ENCODE measurements at places on chromosomes 4 and X. TPM values are rescaled to one million over a fixed set of nuclear protein-coding genes. Genes with fewer than 3 reads are reported as not detected.

DNA sequence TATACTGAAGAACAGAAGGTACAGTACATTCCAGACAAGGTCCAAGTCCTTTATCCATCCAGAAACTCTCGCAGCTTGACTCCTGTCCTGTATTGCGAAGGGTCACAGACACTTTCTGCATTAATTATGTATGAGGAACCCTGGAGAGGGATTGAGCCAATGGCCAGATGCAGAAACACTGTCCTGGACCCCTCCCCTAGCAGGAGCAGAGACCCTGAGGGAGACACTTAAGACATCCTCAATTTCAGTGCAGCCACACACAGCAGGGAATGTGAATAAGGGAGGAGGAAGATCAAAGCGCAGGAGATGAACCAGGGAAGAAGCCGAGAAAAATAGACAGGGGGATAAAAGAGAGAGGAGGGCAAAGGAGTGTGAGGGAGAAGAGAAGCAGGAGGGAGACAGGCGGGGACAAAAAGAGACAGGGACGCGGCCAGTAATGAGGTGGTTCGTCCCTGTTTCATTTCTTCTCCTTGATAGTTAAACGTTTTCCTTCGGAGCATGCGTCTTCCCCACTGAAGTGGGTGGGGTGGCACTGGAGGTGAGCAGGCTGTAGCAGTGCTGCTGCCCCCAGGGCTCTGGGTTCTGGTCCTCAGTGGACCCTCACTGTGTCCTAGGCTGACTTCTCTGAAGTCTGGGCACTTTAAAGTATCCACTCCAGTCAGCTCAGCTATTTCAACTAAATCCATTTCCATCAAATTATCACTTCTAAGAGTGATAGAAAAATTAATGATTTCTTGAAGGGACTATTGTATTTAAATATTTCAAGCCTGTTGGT, 356.4 kb upstream of the NOCT start:
- H3K4me1 ChIP-seq: no peaks in the 10 kb centered on the region
- DNase-seq: no peak
- no peak overlapping the region for H3K27ac ChIP-seq
- no peaks in the 10 kb centered on the region for H3K27me3 ChIP-seq

DNA sequence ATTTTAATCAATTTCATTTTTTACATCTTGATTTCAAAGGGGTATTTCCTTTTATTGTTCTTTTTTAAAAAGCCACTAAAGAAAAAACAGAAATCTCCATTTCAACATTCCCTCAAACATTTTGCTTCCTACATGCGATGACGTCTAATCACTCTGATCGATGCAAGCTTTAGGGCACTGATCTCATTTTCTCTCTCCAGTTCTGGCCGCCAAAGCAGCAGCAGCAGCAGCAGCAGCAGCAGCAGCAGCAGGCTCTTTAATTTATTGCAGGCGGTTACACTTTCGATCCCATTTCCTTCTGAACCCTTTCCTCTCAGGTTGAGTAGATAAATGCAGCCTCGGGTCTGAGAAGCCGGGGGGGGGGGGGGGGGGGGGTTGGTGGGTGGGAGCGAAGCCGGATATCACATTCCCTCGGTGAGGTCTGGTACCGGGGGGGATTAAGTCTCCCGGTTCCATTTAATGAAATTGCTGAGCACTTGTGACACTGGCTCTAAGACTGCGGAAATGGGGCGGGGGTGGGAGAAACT, 3.4 kb upstream of the PCDH7 start:
- no peaks in the 10 kb centered on the region for H3K36me3 ChIP-seq
- peak; percentile 77 for DNase-seq
- no peak overlapping the region for H3K27ac ChIP-seq
- H3K4me1 ChIP-seq: peaks cover 23% of the 10 kb centered on the region

GRCh38 chrX:10395179-10395578, 225.2 kb downstream of the MID1 start:
- no peak overlapping the region for H3K4me3 ChIP-seq
- no peaks in the 10 kb centered on the region for H3K36me3 ChIP-seq
- no peaks in the 10 kb centered on the region for H3K27me3 ChIP-seq

Gene GLRB
- total RNA-seq: 3.3 TPM
